Left lung (tissue), 14 donors: ENCODE measurements at places on chromosomes 13 and 19. TPM values are rescaled to one million over a fixed set of nuclear protein-coding genes. Genes with fewer than 3 reads are reported as not detected.

DNA sequence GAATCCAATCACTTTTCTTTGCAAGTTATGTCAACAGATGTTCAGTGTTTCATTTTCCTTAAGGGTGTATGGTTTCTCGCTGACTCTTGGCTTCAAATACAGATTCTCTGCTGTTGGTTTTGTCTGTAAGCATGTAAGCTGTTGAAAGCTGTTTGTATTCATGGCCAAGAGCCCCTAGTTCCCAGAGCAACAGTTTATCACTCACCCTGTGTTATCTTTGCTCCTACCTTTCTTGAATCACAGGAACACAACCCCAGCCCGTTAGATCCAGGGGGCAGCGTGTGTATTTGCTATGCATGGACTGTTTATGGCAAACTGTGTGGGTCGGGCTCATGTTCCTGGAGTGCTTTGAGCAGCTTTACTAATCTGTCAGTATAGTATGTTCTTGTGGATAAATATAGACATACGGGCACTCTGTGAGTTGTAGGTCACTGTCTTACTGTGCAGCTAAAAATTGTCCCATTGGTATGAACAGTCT lies 28.9 kb downstream of the FRY start:
- DNase-seq = peak; percentile 16
- H3K36me3 ChIP-seq = no peaks in the 10 kb centered on the region
- H3K4me3 ChIP-seq = no peak overlapping the region
- H3K4me1 ChIP-seq = no peaks in the 10 kb centered on the region
- no peak overlapping the region for H3K27ac ChIP-seq

DNA sequence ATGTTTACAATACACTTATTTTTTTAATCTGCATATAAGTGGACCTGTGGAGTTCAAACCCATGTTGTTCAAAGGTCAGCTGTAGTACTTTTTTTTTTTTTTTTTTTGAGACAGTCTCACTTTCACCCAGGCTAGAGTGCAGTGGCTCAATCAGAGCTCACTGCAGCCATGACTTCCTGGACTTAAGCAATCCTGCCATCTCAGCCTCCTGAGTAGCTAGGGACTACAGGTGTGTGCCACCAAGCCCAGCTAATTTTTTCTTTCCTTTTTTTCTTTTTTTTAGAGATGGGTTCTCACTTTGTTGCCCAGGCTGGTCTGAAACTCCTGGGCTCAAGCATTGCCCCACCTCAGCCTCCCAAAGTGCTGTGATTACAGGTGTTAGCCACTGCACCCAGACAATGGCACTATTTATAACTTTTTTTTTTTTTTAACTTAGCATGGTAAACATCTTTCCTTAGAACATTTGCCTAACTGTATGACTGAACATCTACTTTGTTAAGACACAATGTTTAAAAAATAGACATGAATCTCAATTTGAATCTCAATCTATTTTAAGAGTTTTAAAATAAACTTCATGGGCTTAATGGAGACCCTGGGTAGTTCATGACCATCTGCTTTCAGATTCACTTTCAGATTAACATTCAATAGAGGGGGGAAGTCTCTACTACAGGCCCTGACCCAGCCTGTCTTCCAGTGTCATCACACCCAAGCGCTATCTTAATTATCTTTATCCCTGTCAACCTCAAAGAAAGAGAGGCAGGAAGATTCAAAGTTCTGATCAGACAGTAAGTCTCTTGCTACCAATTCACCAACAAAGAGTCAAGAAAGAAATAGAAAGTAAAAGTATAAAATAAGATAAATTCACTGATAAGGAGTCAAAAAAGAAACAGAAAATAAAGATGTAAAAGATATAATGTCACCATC lies 97.7 kb upstream of the DOCK9 start:
- no peak for DNase-seq
- H3K27me3 ChIP-seq = no peaks in the 10 kb centered on the region
- no peaks in the 10 kb centered on the region for H3K36me3 ChIP-seq
- peak overlapping the region; percentile 1 for H3K27ac ChIP-seq
- H3K4me3 ChIP-seq = no peak overlapping the region

DNA sequence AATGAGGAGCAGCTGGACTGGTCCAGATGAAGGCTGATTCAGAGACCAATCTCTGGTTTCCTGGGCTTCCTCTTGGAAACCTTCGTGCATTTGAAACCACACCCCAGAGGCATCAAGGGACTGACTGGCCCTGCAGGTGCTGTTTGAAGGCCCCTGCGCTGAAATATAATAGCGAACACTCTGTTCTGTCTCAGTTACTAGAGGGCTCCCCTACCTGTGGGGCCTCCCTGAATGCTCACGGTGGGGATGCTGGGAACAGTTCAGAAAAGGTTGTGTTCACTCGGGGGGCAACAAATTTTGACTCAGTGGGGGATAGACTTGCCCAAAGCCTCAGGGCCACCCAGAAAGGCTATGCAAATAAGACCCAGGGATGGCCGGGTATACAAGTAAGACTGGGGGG lies 6.4 kb downstream of the CCDC8 start:
- no peak overlapping the region for H3K4me3 ChIP-seq
- no peak for DNase-seq
- no peaks in the 10 kb centered on the region for H3K36me3 ChIP-seq
- H3K27me3 ChIP-seq = peaks cover 8% of the 10 kb centered on the region

DNA sequence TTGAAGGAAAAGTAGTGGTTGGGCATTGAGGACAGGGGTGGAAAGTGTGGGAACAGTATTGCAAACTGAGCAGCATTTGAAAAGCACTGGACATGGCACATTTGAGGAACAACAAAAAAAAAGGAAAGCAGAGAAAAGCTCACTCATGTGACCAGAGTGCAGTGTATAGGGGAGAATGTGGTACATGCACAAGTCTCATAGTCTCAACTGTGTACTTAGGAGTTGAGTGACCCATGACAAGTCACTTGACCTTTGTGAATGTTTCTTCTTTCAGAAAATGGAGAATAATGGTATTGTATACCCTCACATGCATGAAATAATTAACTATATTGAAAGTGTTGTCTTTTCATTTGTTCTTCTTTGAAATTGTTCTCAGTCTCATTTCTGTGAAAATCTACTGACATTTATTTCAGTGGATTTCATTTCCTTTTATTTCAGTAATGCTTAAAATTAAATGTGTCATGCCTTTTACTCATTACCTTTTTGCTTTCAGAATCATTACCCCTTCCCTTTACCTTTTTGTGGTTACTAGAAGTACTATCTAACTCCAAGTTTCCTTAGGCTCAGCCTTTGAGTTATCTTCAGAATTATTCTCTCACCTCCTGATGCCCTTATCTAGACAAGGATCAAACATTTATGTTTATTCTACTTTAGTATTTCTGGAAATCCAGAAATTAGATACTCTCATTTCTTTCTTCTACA lies 79.1 kb upstream of the MLNR start:
- H3K27me3 ChIP-seq = no peaks in the 10 kb centered on the region
- H3K27ac ChIP-seq = no peak overlapping the region
- no peak for DNase-seq
- H3K4me3 ChIP-seq = no peak overlapping the region
- H3K36me3 ChIP-seq = no peaks in the 10 kb centered on the region

The SPIB gene
- total RNA-seq = 0.34 TPM

The KLK12 gene
- total RNA-seq = not detected

- H3K27me3 ChIP-seq = no peaks in the 10 kb centered on the region
- H3K4me1 ChIP-seq = peaks cover 20% of the 10 kb centered on the region
- no peak for DNase-seq
- no peaks in the 10 kb centered on the region for H3K36me3 ChIP-seq
- peak overlapping the region; percentile 62 for H3K4me3 ChIP-seq
Measured at GRCh38 chr19:51339313-51339686, 2.6 kb downstream of the VSIG10L start.
